ENCODE measurements at places on chromosomes 3 and 15.

DNA sequence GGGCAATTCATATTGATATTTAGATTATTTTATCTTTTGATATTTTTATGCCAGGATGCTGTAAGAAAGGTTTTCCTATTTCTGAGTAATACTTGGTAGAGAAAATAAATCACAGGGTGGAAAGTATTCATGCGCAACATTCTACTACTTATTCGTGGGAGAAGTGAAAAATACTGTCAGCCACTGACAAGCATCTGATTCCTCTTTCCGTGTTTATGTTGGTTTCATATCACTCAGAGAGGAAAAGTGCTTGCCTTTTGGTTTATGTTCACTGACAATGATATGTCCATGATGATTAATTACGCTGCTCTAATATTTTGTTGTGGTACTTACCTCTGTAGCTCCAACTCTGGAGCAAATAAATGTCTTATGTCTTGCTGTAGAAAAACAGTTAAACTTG is 429.4 kb downstream of the EDEM1 start:
- no peak for DNase-seq

GRCh38 chr3:59580996-59581395 is 531.2 kb upstream of the CFAP20DC start:
- DNase-seq, result no peak

DNA sequence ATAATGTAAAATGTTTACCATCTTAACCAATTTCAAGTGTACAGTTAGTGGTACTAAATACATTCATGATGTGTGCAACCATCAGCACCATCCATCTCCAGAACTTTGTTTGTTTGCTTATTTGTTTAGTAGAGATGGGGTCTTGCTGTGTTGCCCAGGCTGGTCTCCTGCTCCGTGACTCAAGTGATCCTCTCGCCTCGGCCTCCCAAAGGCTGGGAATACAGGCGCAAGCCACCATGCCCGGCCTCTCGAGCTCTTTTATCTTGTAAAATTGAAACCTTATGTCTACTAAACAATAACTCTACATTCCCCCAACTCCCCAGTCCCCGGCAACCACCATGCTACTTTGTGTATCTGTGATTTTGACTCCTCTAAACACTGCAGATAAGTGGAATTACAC is 31.9 kb downstream of the FBXO45 start:
- no peak for DNase-seq

GRCh38 chr3:115814778-115815380 is 191.6 kb downstream of the GAP43 start:
- no peak for DNase-seq

GRCh38 chr15:54064365-54064764 is 86.1 kb downstream of the UNC13C start:
- no peak for DNase-seq

- DNase-seq, result no peak
Observed at GRCh38 chr3:107690522-107691138, 167.9 kb downstream of the BBX start.

DNA sequence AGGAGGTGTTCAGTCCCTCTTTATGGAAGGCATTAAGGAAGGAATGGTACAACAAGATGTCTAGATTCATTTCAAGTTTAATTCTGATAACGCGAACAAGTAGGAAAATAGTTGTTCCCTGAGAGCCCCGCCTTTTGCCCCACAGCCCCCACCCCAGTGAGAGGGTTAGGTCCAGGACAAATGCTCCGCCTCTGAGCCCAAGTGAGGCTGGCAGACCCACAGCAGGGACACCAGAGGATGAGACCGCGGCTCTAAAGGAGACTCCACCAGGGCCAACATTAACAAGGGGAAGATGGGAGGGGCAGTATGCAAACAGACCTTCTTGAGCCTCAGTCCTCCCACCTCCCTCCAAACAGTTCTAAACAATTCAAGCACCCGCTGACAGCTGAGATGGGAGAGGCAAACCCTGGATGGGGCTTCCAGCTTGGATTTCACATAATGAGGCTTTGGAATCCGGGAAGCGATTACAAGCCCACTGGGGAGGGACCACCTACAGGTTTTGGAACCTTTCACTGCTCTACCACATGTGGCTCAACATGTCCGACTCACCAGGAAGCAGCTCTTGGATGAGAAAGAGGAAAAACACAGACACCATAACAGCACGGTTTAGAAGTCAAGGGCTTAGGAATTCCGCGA is 42.9 kb upstream of the IREB2 start:
- peak; percentile 71 for DNase-seq

DNA sequence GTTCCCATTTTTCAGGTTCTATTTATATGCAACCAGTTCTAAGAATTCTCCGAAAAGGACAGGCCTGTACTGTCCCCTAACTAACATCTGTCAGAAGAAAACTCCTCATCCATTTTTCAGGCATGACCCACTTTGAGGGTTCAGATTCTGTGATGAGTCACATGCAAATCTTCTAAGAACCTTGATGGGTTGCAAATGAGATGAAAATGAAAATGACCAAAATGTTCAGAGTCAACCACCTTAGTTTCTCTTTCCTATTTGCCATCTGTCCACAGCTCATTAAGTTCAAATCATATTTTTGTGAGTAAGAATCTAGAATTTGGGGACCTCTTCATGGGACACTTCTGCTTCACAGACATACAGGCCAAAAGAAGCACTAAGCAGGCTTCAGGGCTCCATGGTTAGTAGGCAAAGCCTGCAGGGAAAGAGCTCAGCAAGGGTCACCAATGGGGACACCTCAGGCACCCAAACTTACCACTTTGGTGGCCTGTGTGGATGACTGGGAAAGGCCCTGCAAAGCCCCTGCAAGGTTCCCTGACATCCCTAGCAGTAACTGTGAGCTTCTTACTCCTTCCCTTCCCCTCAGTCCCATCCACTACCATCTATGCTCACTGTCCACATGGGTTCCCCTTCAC is 122.0 kb downstream of the WDR76 start:
- no peak for DNase-seq

DNA sequence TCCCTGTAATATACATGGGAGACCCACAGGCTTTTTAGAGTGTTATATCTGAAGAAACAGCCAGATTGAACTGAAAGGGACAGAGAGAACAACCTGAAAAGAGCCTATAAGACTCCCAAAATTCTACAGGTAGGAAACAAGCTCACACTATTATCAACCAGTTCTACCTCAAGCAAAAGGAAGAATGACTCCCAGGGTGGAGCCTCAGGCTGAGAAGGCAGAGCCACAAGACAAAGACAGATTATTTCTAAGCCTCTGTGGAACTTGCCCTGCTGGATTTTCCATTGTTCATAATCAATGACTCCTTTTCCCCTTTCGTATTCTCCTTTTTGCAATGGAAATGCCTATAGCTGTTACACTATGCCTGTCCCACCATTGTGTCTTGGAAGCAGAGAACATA is 95.1 kb upstream of the LMCD1 start:
- DNase-seq, result no peak

DNA sequence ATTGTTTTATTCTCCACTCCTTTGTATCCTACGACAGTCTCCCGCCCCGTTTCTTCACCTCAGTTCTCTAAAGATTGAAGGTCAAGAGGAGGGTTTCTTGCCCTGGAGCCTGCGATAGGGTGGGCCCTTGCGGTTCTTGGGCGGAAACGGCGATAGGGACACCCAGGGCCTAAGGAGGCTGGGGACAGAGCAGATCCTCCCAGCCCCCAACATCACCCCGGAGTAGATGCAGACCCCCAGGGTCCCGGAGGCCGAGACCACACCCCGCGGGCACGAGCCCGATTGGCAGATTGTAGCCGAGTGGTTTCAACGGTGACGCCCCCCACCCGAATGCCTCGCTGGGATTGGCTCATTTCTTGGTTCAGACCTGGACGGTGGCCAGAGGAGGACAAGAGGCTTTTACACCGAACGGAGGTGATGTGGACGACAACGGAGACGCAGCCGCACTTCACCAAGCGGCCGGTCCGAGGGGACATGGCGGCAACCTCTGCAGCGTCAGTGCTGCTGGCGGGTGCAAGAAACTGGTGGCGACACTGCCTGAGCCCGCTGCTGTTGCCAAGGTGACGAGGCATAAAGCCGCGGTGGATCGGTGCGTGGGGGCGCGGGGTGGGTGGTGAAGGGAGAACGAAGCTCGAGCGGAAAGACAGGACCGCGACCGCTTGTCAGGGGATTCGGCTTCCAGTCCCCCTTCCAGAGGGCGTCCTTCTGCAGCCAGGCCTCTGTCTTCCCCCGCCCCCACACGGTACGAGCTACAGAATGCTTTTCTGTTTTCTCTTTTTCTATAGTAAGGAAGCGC is 19.0 kb upstream of the MCF2L2 start:
- no peak for DNase-seq

DNA sequence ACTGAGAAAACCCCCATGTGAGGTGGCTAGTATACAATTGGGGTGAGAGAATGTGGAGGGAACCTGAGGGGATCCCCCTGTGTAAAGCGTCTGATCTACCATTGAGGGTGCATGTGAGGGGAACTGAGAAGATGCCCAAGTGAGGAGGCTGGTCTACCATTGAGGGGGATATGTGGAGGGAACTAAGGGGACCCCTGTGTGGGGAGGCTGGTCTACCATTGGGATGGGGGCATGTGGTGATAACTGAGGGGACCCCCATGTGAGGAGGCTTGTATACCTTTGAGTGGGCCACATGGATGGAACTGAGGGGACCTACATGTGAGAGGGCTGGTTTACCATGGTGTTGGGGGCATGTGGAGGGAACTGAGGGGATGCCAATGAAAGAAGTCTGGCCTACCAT is 160.8 kb downstream of the FBLN2 start:
- no peak for DNase-seq

GRCh38 chr3:14393440-14394106 is 8.8 kb upstream of the SLC6A6 start:
- no peak for DNase-seq

GRCh38 chr3:30730967-30731366 is 124.6 kb downstream of the TGFBR2 start:
- DNase-seq, result no peak
